ENCODE measurements at places on chromosomes 3 and 15. TPM values are rescaled to one million over a fixed set of nuclear protein-coding genes. Genes with fewer than 3 reads are reported as not detected.

Gene GREM1
- 1.8 TPM for total RNA-seq

Gene CPOX
- 24.3 TPM for total RNA-seq

Gene ATG7
- total RNA-seq = 35.3 TPM

Gene EPB42
- total RNA-seq = not detected

Gene SLC2A2
- total RNA-seq = not detected
